CD4-positive, alpha-beta T cell treated with Interferon gamma for 1 hour (primary cell): ENCODE measurements at places on chromosomes 12 and 14.
A peak's percentile ranks its signal among the peaks of the same experiment; 100 is the strongest.

DNA sequence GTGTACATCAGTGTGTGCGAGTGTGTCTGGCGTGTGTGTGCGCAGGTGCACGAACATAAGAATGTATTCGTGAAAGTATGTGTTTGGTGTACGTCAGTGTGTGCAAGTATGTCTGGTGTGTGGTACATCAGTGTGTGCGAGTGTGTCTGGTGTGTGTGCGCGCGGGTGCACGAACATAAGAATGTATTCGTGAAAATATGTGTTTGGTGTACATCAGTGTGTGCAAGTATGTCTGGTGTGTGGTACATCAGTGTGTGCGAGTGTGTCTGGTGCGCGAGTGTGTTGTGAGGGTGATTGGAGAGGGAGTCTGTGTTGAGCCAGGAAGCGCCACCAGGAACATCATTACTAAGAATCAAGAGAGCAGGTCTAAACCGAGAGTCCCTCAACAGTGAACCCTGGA lies 143.8 kb downstream of the BCL11B start:
- no peak for DNase-seq

GRCh38 chr14:39102265-39102968 lies 618 bp downstream of the SEC23A start:
- no peak for DNase-seq

- DNase-seq = no peak
Measured at GRCh38 chr12:65951697-65952096, 127.4 kb downstream of the HMGA2 start.

- DNase-seq = peak; percentile 69
Measured at GRCh38 chr14:105944632-105945610, 418.5 kb downstream of the TMEM121 start.

- no peak for DNase-seq
Measured at GRCh38 chr14:79614448-79614847, 596.9 kb downstream of the DIO2 start.

GRCh38 chr14:61334197-61334701 lies 12.9 kb downstream of the PRKCH start:
- no peak for DNase-seq

- no peak for DNase-seq
Measured at GRCh38 chr12:63382930-63383329, 231.9 kb upstream of the AVPR1A start.

DNA sequence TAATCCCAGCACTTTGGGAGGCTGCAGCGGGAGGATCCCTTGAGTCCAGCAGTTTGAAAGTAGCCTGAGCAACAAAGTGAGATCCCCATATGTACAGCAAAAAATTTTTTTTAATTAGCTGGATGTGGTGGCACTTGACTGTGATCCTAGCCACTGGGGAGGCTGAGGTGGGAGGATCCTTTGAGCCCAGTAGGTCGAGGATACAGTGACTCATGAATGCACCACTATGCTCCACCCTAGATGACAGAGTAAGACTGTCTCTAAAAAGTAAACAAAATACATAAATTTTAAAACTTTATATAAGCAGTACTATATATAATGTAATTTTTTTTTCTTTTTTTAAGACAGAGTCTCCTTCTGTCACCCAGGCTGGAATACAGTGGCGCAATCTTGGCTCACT lies 115.4 kb downstream of the ESR2 start:
- no peak for DNase-seq

DNA sequence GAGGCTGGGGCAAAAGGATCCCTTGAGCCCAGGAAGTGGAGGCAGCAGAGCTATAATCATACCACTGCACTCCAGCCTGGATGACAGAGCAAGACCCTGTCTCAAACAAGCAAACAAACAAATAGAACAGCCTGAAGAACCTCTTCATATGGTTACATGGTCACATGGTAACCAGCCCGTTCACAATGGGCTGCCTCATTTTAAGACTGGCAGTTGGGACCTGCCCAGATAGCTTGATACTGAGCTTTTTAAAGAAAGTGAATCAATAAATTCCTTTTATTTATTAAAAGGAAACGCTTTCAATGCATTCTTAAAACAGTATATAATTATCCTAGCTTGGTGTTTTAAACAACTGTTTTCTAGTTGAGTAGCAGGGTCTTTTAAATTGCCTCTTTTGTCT lies 10.5 kb downstream of the MLXIP start:
- no peak for DNase-seq

GRCh38 chr14:86057018-86057667 lies 527.2 kb downstream of the FLRT2 start:
- no peak for DNase-seq

DNA sequence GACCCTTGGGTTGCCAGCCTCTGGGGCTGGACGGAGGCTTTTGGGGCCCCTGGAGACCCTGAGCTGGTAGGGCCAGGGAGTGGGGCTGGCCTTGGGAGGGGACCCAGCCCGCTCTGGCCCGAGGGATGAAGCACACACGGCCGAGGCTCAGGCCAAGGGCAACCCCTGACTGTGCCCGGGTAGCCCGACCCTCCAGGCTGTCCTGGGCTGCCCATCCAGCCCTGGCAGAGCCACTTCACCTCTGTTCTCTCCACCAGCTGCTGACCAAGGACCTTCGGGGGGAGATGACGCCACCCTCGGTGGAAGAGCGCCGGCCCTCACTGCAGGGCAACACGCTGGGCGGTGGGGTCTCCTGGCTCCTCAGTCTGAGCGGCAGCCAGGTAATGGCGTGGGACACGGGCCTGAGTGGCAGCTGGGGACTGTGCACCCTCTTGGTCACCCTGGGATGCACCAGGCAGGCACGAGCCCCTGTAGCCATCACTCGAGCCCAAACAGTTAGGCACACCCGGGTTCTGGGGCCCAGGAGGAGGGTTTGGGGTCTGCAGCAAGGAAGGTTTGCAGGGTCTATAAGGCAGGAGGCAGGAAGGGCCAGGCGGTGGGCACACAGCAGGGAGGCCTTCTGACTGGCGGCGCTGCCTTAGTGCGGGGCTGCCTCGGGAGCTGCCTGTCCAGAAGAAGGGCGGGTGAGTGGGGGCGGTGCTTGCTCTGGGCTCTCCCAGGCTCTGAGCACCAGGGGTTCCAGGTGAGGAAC lies 19.7 kb downstream of the ASPG start:
- DNase-seq = no peak

- DNase-seq = no peak
Measured at GRCh38 chr12:123942911-123943648, 29.6 kb downstream of the CCDC92 start.

GRCh38 chr12:48794870-48795269 lies 6.0 kb upstream of the ADCY6 start:
- no peak for DNase-seq

DNA sequence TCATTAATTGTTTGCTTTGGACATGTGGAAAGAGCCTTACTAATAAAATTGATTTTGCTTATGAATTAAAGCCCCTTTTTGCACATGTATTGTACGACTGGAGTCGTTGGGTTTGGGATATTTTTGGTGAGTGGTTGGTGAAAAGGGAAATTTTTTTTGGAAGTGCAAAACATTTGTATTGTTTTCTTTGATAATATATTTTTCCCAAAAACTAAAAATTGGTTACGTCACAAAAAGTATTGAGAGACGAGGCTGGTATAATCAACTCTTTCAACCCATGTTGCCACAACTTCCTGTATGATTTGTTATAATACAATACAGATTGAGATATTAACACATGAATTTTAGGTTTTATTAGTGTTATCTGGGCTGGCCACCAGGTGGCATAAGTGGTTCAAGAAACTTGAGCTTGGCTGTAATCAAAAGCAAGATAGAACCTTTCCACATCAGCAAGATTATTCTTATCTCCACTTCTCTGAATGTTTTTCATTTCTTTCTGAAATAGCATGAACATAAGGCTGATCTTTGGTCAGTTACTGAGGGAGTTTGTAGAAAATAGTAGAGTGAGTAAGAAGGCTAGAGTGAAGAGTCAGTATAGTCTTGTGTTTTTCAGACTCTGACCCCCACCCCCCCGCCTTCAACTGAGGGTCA lies 8.7 kb downstream of the NGDN start:
- peak; percentile 53 for DNase-seq

- peak; percentile 26 for DNase-seq
Measured at GRCh38 chr14:62077676-62078261, 315.5 kb downstream of the SNAPC1 start.

DNA sequence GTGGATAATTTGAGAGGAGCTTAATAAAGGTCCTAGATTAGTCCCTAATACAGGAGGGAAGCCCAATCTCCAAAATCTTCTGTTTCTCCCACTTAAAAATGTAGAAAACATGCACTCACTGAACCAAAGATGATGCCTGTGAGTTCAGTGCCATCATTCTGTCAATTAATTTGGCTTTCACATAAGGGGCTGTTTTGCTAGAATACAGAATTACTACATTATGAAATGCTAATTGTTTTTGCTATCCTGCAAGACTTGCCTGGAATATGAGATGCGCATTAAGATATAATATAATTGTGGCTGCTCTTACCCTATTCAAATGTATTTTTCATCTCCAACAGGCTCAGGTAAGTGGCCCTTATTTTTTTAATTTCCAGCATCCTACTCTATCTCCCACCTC lies 111.7 kb downstream of the SEC23A start:
- no peak for DNase-seq

GRCh38 chr14:87349921-87350320 lies 643.1 kb downstream of the GALC start:
- DNase-seq = no peak

- no peak for DNase-seq
Measured at GRCh38 chr12:98423963-98424362, 91.4 kb upstream of the TMPO start.

GRCh38 chr14:91729756-91730155 lies 2.1 kb downstream of the CATSPERB start:
- DNase-seq = no peak

DNA sequence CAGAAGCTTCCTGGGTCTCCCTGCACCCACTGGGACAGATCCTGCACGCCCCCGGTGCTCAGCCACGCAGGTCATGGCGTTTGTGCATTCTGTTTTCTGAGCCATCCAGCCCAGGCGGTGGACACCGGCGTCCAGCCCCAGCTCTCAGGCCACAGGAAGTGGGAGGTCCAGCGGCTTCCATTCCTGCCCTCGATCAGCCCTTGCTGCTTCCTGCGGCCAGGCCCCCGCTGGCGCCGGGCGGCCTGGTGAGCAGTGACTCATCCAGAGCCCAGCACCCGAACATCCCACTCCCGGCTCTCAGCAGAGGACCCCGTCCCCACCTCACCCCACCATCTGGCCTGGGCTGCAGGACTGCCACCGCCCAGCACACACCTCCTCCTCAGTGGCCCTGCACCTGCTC lies 18.0 kb upstream of the NUDT14 start:
- no peak for DNase-seq

- DNase-seq = no peak
Measured at GRCh38 chr12:31872831-31873604, 86.2 kb upstream of the RESF1 start.

DNA sequence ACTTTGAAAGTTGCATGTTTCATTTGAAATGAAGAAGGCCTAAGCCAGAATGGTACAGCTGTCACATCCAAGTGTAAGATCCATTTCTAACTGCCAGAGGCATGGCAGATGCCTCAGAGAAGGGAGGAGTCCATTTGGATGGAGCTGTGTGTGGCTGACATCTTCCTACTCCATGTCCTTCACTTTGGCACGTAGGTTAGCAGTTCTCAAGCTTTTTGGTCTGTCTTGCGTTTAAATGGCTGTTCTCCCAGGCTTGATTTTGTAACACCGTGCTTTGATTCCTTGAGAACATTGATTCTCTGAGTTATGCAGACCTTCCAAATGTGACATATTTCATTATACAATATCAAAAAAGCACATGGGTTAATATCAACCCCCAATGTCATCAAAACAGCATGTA lies 23.4 kb downstream of the EML1 start:
- no peak for DNase-seq

DNA sequence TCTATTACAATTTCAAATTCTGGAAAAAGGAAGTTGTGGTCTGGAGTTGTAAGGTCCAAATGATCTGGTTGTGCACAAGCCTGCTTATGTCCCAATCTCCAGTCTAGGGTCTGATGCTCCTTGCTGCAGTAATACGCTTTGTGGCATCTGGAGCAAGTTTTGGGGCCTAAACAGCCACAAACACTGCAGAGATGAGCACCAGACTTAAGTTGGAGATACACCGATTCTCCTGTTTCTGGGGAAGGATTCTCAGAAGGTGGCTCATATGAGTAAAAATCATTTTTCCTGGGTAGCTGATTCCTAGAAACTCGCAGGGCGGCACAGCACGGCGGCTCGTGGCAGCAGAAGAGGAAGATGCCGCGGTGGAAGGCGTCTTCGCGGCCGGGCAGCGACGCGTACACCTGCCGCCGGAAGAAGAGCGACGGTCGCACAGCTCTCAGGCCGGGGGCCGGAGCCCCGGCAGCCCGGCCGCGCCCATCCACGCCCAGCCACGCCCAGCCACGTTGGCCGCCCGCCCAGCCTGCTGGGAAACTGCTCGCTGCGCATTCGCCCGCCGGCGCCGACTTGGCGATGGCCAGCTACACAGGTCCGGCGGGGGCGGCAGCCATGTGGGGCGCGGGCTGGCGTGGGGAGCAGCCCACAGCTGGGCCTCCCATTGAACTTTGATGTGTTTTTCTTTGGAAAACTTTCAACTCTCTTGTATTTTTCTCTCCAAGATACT lies 129.0 kb downstream of the ASCL4 start:
- peak; percentile 29 for DNase-seq

- DNase-seq = no peak
Measured at GRCh38 chr14:87080146-87080545, 912.8 kb downstream of the GALC start.

- no peak for DNase-seq
Measured at GRCh38 chr14:37452323-37452722, 142.7 kb downstream of the FOXA1 start.

DNA sequence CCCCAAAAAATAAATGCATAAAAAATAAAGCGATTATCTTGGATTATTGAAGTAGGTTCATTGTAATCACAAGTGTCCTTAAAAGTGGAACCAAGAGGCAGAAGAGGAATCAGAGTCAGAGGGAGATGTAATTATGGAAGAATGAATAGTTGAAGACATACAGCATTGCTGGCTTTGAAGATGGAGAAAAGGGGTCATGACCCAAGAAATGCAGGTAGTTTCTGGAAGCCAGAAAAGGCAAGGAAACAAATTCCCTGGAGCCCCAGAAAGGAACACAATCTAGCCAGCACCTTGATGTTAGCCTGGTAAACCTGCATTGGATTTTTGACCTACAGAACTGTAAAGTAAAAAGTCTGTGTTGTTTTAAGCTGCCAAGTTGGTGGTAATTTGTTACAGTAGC lies 57.5 kb upstream of the PTGR2 start:
- no peak for DNase-seq

GRCh38 chr12:50166799-50167048 lies 445 bp downstream of the CERS5 start:
- no peak for DNase-seq

- no peak for DNase-seq
Measured at GRCh38 chr12:64392221-64392620, 1.7 kb upstream of the C12orf56 start.

DNA sequence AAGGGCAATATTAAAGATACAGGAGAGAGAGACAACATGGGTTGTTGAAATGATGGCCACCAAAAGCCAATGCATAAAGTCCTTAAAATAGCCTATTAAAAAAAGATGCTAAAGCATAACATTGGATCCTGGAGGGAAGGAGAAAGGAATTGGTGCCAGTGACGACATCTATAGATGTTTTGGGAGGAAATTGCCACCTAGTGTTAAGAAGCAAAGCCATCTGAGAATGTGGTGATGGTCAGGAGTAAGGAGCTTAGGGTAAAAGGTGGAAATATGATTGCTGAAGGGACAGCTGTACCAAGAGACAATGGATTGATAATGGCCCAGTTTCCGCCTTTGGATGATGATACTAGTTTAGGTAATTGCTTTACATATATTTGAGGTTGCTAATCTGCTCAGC lies 85.1 kb downstream of the TMEM30B start:
- DNase-seq = no peak
